HepG2 (cell line): ENCODE measurements at places on chromosomes 11 and 22.
A peak's percentile ranks its signal among the peaks of the same experiment; 100 is the strongest.

DNA sequence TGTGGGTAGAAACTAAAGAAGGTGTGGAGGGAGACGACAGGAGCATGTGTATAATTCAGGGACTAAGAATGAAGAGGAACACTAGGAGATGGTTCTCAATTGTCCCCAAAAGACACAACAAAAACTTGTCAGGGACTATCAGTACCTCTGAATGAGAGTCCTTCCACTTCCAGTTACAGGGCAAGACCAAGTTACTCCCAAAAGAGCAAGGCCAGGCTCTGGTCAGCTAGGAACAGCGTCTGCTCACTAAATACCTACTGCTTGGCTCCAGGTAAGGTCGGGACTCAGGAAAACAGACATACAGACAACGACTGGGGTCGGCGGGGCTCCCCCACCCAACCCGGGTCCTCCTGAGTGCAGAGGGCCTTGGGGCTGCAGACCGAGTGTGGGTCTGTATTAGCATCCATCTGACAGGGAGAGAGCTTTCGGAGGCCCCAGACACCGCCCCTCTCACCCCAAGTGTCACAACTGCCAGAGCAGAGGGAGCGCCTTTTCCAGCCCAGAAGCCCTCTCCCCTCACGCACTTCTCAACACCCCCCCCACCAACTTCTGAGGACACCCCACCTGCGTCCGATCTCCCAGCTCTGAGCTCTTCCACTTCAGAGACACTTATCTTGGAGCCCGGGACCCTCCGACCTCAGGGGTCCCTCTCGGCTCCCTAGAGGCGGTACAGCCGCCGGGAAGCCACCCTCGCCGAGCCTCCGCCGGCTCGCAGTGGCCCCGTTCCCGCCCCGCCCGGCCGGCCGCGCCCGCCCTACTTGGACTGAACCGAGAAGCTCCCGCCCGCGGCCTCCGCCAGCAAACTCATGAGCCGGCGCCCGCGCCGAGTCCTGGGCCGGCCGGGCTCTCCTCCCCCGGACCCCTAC is 522 bp downstream of the RHOG start:
- DNase-seq: no peak

DNA sequence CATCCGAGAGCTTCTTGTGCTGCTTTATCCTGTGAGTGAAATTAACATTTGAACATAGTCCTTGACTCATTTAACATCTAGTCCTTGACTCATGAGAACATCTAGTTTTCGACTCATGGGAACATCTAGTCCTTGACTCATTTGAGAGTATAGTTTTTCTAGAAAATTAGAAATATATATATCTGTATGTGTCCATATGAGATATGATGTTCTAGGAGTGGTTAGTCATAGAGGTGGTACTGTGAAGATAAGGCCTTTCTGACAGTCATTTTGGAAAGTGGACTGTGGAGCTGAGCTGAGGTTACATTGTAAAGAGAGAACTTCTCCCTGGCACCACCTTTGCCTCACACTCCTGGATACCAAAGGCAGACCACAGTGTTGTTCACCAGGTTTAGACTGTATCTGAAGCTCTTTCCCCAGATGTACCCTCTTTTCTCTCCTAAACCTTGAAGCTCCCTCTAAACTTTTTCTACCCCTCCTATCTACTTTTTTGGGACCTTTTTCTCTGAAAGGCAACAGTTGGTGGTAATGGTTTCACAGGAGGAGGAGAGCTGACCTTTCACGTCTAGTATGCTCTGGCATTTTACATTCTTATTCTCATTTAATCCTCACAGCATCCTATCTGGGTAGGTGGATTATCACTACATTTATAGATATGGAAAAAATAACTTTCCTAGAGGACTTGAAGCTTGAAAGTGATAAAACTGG is 67.2 kb downstream of the PPP2R1B start:
- no peak for DNase-seq

DNA sequence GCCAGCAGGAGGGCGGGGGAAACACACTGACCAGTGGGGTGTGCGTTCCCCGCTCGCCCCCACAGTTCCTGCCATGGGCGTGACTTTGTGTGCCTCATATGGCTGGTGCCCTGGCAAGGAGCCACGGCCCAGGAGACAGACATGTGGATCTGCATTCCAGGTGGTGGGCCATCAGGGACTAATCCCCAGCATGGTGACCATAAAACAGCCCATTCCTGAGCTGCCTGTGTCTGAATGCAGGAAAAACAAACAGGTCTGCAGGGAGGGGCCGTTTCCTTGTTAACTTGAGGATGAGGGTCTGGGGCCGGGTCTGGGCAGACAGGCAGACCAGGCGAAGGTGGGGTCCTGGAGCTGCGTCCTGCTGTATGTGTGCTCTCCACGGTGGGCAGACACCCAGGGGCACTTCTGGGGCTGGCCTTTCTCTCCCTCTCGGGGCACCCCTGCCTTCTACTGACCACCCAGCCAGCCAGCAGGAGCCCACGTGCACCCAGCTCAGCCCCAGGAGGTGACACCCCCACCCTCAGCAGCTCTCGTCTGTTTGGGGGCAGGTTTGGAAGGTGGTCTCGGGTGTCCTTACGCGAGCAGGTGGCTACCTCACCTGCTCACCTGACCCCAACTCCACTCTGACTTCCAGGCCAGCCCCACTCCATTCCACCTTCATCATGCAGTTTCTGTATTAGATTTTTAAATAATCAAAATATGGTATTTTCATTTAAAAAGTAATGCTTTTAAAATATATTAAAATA is 120.3 kb downstream of the KCNQ1OT1 start:
- no peak for DNase-seq

GRCh38 chr11:122897606-122898210 is 15.1 kb downstream of the JHY start:
- no peak for DNase-seq

GRCh38 chr11:29293825-29294224 is 723.0 kb downstream of the KCNA4 start:
- DNase-seq: peak; percentile 5

DNA sequence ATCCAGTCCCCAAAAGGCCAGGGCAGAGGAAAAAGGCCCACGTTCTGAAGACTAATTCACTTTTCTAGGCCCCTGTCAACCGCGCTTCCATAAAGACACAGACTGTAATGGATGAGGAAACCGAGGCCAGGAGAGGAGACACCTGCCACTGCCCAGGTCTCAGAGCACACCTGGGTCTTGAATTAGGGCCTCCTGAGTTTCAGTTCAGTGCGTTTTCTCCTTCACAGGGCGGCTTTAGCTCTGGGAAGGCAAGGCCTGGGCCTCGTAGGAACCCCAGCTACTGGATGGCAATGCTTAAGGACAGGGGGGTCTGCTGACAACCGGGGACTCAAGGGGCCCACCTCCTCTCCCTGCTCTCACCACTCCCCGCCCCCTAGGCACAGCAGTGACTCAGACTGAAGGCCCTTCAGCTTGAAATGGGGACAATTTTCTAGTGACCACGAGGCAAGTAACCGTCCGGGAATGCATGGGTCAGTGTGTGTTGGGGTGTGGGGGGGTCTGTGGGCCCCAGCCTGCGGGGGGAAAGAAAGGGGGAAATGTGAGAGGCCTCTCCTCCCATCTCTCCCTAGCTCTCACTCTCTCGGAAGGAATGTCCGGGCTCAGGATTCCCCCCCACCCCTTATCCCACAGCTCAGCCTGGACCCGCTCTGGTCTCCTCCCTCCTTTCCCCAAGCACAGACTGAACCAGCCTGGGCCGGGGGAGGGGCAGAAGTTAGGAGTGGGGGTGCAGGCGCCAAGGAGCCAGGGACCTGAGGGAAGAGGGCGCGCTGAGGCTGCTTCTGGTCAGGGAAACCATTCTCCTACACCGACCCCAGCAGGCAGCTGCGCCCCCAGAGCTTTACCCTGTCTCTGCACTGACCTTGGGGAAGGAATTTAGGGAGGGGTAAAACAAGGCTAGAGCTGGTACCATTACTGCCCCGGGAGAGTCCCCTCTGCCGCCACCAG is 17.2 kb downstream of the CREB3L1 start:
- no peak for DNase-seq

- DNase-seq: no peak
Measured at GRCh38 chr22:40560551-40560950, 76.0 kb downstream of the MRTFA start.

DNA sequence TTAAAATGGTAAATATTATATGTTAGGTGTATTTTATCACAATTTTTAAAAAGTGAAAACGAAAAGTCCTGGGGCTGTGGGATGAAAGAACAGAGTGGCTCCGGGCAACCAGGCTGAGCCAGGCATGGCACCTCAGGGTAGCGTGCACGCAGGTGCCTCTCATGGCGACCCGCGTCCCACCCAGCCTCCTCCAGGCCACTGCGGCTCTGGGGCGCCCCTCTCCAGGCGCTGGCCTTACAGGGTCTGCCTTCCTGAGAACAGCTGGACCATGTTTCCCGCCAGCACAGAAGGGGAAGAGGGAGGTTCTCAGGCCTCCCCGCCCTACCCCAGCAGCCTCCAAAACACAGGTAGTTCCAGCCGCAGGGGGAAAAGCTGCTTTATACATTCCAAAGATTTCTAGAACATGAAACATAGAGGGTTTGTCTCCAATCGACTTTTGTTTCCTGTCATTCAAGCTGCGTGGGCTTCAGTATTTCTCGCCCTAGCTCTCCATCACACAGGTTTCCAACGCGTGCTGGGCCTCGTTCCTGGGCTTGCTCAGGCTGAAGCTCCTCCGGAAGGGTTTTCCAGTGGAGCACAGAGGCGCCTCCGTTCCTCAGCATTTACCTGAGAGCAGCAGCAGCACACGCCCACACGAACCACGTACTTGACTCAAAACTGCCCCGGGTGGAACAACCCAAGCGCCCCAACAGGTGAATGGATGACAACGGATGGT is 10.5 kb downstream of the EHD1 start:
- DNase-seq: no peak
